ENCODE measurements at places on chromosomes 4 and X. TPM values are rescaled to one million over a fixed set of nuclear protein-coding genes. Genes with fewer than 3 reads are reported as not detected.

HTRA3 gene
- total RNA-seq = not detected

ATP1B4 gene
- not detected for total RNA-seq

ADH1C gene
- not detected for total RNA-seq

FAM184B gene
- total RNA-seq = not detected

ARHGEF38 gene
- total RNA-seq = 0.72 TPM

MAP7D3 gene
- total RNA-seq = 6.5 TPM

PPP2R3B gene
- total RNA-seq = 11.8 TPM

PLCXD1 gene
- 10.4 TPM for total RNA-seq

BMP3 gene
- under 0.01 TPM for total RNA-seq

MAGEA2B gene
- total RNA-seq = not detected

RBM46 gene
- under 0.01 TPM for total RNA-seq

STATH gene
- not detected for total RNA-seq

MTTP gene
- total RNA-seq = under 0.01 TPM

DCAF8L2 gene
- not detected for total RNA-seq

RPS6KA6 gene
- 3.2 TPM for total RNA-seq

PDGFC gene
- total RNA-seq = 39.2 TPM

SLIT2 gene
- total RNA-seq = 0.21 TPM

TIMM17B gene
- 53.1 TPM for total RNA-seq

TMEM192 gene
- total RNA-seq = 21.5 TPM

ZFYVE28 gene
- total RNA-seq = 1.9 TPM

USP17L5 gene
- total RNA-seq = not detected

UGDH gene
- 30.7 TPM for total RNA-seq

GRXCR1 gene
- not detected for total RNA-seq

NXF2B gene
- not detected for total RNA-seq

RTL9 gene
- total RNA-seq = not detected

SULT1E1 gene
- total RNA-seq = 0.24 TPM

ADH1A gene
- total RNA-seq = not detected

CRMP1 gene
- 0.24 TPM for total RNA-seq

FRAS1 gene
- total RNA-seq = 5.8 TPM

AKAP4 gene
- total RNA-seq = not detected

FAT1 gene
- total RNA-seq = 521 TPM
